ENCODE measurements at places on chromosomes 7 and 10.

DNA sequence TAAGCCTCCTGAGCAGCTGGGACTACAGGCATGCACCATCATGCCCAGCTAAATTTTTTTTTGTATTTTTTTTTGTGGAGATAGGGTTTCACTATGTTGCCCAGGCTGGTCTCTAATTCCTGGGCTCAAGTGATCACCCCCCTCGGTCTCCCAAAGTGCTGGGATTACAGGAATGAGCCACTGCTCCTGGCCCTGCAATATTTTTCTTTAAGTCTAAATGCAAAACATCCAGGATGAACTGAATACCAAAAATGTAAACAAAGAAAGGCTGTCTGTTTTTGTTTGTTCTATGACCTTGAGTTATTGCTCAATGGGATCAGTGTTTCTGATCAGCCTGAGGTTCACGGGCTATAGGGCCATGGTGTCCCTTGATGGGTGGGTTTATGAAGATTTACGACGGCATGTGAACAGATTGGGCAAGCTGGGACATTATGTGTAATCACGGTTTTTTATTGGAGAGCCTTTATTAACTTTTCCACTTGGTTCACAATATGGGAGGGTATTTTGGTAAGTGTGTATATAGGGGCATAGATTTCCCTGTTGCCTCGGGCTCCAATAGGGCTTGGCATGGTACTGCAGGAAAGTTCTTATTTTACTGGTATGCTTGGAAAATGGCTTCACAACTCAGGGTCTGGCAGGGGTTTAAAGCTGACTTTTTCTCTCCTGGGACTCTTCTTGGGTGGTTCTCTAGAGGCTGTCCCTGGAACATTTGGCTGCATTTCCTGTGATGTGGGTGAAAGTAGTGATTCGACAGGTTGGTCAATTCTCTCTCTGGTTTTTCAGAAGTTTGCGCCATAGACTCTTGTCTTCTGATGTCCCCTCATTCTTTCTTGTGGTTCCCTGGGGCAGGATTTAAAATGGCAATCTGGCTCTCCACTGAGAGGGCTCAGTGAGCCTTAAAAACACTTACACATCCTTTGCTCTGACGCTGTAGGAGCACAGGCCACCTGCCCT is 41.6 kb downstream of the MRPS33 start:
- no peak for DNase-seq

GRCh38 chr7:42315103-42315502 is 78.1 kb upstream of the GLI3 start:
- DNase-seq: no peak

DNA sequence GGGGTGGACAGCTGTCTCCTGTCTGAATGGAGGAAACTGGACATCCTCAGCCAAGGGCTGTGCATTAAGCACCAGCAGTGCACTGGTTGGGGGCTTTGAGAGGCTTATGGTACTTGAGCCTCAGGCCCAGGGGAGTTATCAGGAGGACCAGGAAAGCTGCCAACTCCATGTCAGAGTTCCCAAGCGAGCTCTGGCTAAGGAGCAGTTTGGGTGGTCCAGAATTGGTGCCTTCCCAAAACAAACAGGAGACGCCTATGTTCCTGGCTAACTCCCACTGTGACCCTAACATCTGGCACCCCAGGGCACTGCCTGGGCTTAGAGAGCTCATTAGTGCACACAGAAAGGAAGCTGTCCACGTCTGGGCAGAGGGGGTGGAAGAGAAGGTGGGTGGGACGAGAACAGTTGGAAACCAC is 408.6 kb upstream of the NPVF start:
- DNase-seq: no peak

- DNase-seq: no peak
Observed at GRCh38 chr10:37681617-37681999, 175.8 kb downstream of the ZNF248 start.

DNA sequence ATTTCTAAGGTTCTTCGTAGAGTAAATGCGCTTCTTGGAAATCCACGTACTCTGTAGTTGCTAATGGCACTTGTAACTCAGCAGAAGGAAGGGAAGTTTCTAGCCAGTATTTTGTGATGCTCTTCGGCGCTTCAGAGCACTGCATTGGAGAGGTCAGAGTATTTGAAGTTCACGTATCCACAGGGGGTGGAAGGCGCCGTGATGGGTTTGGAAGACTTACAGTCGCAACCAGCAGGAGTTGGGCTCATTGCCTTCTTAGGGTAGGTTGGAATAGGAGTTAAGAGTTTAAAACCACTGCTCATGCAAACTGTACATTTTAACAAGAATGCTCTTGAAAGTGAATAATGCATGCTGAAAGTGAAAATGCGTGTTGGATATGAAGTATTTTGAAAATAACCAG is 49.1 kb downstream of the SHH start:
- DNase-seq: no peak

GRCh38 chr10:23200997-23201652 is 9.0 kb downstream of the PTF1A start:
- DNase-seq: no peak

DNA sequence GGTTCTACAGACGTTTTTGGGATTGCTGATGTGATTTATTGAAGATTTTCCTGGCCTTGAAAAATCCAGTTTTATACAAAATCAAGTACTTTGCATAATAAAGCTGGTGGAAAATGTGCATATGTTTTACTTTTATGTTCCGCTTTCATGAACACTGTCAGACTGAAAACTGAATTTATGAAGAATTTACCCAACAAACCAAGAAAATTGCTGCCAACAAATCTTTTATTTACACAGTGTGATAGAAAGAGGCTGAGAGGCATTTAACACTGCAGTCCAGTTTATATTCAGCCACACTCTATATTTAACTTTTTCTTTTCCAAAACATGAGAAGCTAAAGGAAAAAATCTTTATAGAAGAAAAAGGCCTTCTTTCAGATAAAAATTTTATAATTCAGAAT is 35.4 kb upstream of the RSU1 start:
- DNase-seq: no peak

DNA sequence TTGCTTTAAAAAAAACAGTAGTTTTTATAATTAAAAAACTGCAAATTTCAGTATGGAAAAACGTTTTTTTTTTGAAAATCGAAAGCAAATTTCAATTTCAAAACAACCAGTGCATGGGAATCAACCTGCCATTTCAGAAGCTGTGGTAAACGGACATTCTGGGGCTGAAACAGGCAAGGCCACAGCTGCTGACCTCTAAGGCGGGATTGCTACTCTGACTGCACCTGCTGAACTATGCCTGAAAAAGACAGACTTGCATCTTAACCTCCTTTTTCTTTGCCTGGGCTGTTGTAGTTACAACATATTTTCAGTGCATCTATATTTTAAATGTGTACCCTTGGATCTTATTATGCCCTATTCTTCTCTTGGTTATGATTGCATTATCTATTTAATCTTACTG is 303.0 kb upstream of the SP8 start:
- DNase-seq: no peak

DNA sequence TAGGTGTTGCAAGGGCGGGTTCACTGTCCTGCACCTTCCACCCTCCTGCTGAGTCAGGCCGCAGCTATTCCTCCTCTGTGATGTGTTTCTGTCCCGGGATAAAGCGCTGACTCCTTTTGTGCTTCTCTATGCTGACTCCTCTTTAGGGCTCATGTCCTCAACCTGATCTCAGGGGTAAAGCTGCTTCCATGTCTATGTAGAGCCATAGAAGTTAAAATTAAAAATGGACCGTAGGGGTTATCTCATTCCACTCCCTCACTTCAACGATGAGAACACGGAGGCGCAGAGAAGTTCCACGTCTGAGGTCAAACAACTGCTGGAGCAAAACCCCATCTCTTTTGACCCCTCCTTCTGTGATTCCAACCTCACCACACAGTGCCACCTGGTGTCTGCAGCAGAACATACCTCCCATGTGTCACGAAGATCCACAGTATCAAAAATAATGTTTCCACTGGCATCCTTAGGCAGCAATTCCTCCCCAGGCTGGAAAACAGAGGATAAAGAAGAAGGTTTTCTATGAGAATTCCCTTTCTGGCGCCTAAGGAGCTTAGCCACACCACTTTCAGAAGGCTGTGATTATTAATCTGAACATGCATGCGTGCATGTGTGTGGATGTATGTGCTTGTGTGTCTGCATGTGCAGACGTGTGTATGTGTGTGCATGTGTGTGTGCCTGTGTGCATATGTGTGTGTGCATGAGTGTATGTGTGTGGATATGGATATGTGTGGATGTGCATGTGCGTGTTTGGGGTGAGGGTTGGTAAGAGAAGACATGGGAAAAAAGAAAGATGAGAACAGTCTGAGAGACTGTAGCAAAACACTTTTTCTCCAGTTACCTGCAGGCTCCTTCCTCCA is 81.2 kb upstream of the UCN3 start:
- no peak for DNase-seq

- no peak for DNase-seq
Observed at GRCh38 chr7:13886356-13886755, 103.1 kb downstream of the ETV1 start.

- DNase-seq: no peak
Observed at GRCh38 chr10:69091143-69091651, 3.3 kb downstream of the SRGN start.

GRCh38 chr7:137798073-137798763 is 48.6 kb downstream of the DGKI start:
- no peak for DNase-seq

- DNase-seq: no peak
Observed at GRCh38 chr7:1626769-1627168, 43.3 kb upstream of the ELFN1 start.

DNA sequence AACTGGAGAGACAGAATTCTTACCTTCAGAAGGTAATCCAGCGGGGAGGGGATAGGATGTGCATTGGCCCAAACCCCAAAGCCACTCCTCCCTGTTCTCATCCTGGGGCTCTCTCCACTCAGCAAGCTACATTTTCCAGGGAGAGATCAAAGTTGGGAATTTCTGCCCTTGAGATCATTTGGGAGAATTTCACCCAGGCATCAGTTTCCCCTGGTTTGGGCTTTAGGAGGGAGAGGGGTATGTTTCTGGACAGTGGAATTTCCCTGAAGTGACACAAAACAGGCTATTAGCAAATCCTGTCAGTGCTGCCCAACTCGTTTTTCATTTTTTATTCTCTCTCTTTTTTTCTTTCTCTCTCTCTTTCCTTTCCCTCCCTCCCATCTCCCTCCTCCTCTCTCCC is 35.7 kb downstream of the CYP17A1 start:
- DNase-seq: no peak

DNA sequence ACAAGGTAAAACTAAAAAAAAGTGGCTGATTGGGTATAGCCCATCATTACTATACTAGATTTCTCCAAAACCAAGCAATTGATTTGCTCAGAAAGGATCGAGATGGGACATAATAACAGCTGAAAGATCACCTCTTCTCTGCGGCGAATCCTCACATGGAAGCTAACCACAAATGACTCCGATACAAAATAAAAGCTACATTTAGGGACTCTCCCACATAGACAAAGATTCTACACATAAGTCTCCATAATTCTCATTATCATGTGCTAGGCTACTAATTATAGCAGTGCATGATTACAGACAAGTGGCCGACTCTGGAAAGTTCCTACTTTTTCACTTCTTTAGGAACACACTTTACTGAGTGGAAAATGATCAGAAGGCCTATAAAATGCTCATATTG is 116.9 kb downstream of the RSU1 start:
- DNase-seq: no peak

GRCh38 chr10:13526948-13527863 is 1.6 kb downstream of the BEND7 start:
- no peak for DNase-seq

GRCh38 chr10:9547936-9548904 is 1469.5 kb upstream of the CELF2 start:
- DNase-seq: no peak

DNA sequence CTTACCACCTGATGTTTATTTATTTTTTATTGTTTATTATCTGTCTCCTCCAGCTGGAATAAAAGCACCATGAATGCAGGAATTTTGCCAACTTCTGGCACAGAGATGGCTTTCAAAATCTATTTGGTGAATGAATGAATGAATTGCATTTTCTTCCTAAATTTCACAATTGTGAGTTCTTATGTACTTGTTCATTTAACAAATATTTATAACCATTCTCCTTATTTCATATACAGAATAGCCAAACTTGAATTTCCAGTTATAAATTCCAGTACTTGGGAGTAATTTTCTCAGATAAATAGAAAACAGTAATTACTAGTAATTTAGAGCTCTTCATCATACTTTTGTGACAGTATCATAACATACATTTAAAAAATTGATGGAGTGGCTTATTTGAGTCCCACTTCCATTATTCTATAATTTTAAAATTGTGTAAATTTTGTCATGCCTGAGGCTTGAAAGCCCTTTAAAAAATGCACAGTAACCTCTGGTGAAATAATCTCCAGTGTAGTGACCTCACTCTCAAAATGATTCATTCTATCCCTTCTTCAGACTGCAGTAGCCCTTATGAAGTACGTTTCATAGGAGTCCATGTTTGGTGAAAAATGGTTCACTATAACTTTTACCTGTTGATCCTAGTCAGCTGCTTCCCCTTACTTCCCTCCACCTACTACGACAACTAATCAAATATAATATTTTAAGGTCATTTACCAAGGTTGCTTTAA is 40.0 kb upstream of the SRI start:
- no peak for DNase-seq

- DNase-seq: no peak
Observed at GRCh38 chr7:1942243-1942940, 272.3 kb downstream of the ELFN1 start.

GRCh38 chr7:6166443-6166891 is 106.0 kb downstream of the CYTH3 start:
- no peak for DNase-seq

- DNase-seq: no peak
Observed at GRCh38 chr10:132311338-132311939, 3.7 kb upstream of the STK32C start.

- no peak for DNase-seq
Observed at GRCh38 chr7:89554209-89554608, 600.1 kb upstream of the STEAP1 start.

DNA sequence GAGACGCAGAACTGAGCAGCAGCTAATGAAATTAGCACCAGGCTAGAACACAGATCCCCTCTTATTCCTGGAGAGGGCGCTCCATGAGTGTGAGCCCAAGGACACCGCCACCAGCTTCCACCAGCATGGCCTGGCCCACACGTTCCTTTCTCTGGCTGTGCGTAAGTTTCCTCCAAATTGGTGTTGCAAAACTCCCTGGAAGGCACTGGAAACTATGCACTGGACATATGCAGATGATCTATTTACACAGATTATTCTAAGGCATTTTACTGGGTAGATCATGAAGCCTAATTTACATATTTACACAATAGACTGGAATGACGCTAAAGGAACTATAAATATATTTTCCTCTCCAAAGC is 455.6 kb upstream of the FOXK1 start:
- no peak for DNase-seq

Measured in C1 segment of cervical spinal cord (tissue), 14 donors.